Activated CD4-positive, CD25-positive, alpha-beta regulatory T cell (primary cell): ENCODE measurements at places on chromosomes 11 and 22.

DNA sequence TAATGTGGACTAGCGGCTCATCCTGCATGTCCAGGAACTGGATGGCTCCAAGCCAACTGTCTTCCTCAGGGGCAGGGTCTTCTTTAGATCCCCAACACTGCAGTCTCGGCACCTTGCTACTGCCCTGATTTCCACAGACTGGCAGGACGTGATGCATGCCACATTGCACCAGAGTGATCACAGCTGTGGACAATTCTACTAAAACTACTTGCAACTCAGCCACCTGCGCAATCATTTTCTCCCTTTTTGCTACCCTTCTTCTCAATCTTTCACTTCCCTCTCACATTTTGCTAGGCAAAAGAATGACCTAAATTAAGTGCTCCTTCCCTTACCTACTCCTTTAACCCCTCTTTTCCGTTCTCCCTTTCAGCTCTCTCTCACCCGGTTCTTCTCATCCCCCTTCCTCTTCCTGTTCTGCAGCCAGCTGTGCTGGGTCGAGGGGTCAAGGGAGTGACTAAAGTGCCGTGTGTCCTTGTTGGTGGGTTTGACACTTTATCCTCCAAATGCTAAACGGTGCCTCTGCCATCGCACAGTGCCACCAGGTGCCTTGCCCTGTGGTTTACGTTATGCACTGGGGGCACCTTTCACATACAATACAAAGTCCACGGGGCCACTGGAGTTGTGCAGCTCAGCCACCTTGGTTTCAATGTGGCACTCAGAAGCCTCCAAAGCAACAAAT lies 11.5 kb upstream of the PEX26 start:
- DNase-seq = no peak

DNA sequence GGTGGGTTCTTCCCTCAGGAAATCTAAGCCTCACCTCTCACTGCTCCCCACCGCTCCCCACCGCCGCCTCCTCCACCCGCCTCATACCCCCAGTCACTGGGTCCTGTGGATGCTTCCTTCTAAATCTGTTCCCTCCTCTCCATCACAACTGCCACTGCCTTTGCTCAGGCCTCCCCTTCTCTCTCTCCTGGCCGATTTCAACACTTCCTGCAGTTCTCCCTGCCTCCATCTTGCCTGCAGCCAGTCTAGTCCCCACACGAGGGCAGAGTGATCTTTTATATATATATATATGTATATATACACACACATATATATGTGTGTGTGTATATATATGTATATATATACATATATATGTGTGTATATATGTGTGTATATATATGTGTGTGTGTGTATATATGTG lies 27.8 kb downstream of the CREB3L1 start:
- no peak for DNase-seq

- DNase-seq = no peak
These were observed 5.0 kb downstream of the PRDM11 start for GRCh38 chr11:45151362-45151982.

DNA sequence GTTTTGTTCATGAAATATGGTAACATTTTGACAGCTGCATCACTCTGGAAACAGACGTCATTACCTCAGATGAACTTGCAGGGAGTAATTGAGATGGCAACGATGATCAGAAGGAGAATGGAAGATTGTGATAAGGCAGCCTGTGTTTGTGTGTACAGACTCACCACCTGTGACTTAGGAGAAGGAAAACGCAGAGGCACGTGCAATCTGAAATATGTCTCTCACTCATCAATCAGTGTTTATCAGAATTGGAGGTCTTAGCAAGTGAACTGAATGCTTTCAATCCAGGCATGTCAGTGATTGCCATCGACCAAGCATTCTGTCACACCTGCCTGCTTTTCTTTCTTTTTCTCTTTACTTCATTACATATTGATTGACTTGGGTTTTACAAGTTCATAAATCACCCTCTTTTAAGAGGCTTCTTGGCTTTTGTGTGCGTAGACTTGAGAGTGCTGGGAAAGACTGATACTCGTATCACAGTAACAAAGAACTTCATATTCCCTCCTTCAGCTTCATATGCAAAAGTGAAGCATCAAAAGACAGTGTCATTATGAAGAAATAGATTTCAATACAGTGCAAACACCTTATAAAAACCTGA lies 24.6 kb downstream of the FAT3 start:
- DNase-seq = no peak

DNA sequence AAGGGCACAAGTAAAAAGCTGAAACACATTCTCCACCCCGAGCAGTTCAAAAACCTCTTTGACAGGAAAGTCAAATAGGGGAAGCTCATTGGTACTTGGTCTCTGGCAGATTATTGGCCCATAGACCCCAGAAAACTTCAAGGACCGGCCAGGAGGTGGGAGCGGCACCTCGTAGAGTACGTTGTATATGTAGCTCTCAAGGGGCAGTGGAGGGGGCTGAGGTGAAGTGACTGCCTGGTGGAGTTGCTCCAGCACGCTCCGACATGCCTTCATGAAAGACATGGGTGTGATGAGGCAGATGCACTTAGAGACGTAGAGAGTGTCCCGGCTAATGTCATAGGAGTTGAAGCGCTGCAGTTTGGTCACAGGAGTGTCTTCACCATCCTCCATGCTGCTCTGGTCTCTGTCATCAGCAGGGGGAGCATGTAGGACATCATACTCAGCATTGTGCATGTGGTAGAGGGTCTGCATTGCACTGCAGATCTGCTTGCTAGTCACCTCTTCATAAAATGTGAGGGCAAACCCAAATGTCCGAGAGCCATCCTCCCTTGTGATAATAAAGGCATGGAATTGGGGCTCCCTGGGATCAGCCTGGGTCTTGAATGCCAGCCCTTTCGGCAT lies 61.3 kb downstream of the DENND5A start:
- DNase-seq = no peak

DNA sequence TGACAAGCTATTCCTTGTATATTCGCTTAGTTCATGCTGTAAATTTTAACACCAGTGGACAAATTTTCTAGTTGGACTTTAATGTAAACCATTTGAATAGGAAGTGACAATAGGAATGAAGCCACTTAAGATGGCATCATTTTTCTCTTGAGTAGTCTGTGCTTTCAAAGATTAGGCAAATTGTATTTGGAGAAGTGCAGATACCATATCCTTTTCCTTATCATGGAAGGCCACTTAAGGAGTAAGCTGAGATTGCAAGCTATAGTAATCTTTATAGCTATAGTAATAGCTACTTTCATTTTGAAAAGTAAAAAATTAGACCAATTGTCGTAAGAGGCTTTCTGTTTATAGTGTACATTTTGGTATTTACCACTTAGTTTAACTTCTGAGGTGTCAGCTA lies 12.8 kb downstream of the CAPRIN1 start:
- no peak for DNase-seq

DNA sequence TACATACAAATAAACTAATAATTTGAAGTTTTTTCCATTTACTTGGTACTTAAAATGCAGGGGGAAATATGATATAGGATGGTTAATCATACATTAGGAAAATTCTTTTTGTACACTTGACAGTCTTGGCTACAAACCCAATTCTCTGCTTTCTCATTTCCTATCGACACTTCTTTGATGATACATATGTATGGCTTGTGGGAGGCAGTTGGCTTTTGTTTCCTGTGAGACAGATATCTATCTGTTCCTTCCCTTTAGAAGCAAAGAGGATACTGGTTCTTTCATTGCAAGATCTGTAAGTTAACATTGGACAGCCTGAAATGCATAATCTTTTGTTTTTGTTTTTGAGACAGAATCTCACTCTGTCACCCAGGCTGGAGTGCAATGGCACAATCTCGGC lies 47.9 kb upstream of the ADORA2A start:
- no peak for DNase-seq

DNA sequence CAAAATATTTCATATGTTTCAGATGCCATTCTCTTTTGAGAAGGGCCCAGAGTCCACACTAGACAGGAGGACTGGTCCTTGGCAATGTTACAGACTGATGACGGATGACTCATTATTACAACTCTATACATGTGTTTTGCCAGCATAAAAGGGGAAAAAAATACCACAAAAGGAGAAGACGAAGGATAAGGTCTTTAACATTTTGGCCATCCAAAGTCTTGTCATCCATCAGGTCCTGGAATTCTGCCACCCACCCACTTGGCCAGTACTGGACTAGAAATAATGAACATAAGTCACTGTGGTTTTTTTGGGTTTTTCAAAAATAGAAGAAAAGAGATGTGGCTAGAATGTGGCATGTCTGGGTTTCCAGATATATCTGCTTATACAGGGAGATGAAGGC lies 57.7 kb upstream of the BDNF start:
- no peak for DNase-seq

GRCh38 chr11:86091566-86091965 lies 22.7 kb upstream of the PICALM start:
- DNase-seq = no peak

- DNase-seq = no peak
These were observed 34.4 kb upstream of the ZBED5 start for GRCh38 chr11:10892250-10892649.

- DNase-seq = no peak
These were observed 2.5 kb downstream of the CDC42EP2 start for GRCh38 chr11:65317025-65317786.

DNA sequence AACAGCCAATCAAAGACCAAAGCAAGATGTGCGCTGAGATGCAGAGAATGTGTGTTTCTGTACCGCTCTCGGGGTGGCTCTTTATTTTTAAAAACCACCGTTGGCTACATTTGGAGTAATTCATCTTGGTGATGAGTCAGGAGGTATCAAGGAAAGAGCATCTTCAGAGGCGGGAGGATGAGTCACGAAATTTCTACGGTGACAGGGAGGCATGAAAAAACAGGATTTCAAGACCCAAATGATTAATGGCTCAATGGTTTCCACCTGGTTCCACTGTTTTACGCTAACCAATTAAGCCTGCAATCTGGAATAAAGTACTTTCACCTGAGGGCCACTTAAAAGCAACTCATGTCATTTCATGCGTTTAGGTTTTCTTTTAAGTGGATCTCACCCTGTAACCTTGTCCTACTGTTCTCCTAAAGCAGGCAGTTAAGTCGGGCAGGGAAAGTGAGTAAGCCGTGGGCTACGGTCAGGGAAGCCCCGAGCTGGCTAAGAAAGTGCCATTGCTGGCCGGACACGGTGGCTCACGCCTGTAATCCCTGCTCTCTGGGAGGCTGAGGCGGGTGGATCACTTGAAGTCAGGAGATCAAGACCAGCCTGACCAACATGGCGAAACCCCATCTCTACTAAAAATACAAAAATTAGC lies 74.6 kb downstream of the CELSR1 start:
- DNase-seq = no peak

- no peak for DNase-seq
These were observed 11.9 kb downstream of the HOATZ start for GRCh38 chr11:111526501-111526900.

DNA sequence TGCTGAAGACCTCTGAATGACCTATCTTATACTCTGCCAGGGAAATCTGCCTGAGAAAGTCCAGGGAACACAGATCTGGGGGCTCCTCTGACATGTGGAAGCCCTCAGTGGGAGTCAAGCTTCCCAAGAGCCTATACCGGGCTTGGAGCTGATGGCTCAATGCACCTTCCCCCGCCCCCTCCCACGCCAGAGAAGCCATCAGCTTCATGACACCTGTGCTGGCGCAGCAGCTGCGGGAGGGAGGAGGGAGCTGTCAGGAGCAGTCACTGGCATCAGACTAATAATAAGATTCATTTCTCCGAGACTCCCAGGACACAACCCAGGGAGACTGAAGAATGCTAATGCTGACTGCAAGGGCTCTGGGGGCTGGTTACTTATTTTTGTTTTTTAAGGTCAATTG lies 47.8 kb downstream of the SPATA19 start:
- DNase-seq = no peak

DNA sequence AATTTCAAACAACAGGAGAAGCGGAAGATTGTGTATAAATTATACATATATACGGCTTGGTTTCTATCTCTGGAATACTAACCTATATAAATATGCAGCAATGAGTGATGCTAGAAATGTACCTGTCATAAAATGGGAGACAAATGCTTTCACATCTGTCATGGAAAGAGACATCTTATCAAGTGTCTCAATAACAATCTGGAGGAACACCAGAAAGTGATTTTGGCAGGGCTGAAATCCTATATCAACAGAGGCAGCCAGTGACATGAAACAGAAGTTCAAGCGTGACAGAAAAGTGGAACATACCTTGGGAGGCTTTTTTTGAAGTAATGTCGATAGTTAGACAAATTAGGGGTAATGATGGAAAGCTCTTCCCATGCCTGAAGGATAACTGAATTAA lies 834.6 kb downstream of the JRKL start:
- DNase-seq = no peak

- no peak for DNase-seq
These were observed 11.1 kb downstream of the HPS5 start for GRCh38 chr11:18310800-18311340.

GRCh38 chr11:46386674-46387073 lies 4.9 kb downstream of the CHRM4 start:
- DNase-seq = no peak

DNA sequence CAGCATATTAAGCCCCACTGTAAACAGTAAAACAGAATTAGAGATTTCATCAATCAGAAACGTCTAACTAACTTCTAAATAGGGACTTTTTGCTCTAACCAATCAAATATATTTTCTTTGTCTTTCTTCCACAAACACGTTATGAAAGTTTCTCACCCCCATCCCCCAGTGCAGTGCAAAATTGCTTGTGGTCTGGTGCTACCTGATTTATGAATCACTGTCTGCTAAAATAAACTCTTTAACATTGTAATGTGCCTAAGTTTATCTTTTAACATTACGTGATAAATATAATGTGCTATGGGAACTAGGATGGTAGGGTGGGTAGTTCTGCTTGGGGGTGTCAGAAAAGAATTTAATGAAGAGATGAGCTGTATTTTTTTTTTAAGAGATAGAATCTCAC lies 47.3 kb upstream of the SLC5A1 start:
- DNase-seq = no peak

DNA sequence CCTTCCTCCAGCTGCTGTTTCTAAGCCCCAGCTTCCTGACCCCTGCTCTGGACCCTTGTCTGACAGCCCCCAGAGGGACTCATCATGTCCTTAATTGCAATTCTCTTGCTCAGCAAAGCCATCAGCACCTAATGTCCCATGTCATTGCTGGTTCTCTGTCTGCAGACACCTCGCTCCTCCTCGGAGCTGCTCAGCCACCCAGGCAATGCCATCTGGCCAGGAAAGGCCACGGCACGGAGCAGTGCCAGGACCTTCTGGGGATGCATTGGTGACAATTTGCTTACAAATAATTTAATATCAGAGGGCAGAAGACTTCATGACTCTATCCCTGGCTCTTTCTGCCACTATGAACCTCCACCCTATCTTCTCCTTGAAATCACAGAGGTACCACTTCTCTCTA lies 107.0 kb upstream of the THY1 start:
- DNase-seq = no peak

DNA sequence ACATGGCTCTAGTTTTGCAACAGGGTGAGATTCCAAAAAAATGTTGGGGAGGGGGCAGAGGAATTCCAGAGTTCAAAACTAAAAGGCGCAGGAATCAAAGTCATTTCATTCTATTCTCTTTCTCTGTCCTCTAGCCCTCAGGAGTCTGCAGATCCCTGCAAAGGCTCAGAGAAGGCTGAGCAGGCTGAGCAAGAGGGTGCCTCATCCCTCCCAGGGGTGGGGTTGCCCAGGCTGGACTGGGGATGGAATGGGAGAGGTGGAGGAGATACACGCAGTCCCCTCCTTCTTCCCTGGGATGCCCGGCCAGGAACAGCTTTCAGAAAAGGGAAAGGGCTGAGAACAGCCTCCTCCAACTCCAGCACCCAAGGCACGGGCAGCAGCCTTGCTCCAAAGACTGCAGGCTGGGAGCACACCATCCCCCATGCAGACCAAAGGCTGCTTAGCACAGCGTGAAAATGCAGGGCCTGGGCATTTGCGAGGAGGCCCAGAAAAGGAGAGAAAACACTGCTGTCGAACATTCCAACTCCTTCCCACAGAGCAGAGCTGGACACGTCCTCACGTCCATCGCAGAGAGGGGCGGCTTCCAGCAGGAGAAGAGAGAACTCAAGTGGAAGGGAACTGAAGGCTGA lies 51.8 kb downstream of the MN1 start:
- DNase-seq = no peak
